Psoas muscle (tissue), 8 donors: ENCODE measurements at places on chromosomes 5 and 9. TPM values are rescaled to one million over a fixed set of nuclear protein-coding genes. Genes with fewer than 3 reads are reported as not detected.

Gene FOXD4L4
- not detected for total RNA-seq

DNA sequence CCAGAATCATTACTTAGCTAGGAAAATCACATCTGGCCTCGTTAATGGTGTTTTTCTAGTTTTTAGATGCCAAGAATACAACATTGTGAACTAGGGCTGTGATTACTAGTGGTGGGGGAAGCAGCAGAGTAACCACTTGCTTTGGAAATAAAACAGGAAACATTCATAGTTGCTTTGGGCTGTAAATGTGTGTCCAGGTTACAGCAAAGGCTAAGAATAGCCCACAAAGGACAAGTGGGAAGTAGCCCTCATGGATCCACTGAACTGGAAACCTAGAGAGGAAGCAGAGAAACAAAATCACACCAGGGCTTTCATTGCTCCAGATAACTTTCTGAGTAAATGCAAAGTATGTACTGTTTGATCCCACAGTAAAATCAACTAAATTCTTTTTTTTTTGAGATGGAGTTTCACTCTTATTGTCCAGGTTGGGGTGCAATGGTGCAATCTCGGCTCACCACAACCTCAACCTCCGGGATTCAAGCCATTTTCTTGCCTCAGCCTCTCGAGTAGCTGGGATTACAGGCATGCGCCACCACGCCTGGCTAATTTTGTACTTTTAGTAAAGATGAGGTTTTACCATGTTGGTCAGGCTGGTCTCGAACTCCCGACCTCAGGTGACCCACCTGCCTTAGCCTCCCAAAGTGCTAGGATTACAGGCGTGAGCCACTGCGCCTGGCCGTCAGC, 56.2 kb upstream of the TNFSF15 start:
- H3K4me3 ChIP-seq, result no peak overlapping the region
- no peak for DNase-seq
- H3K4me1 ChIP-seq, result no peaks in the 10 kb centered on the region
- no peaks in the 10 kb centered on the region for H3K36me3 ChIP-seq
- H3K27ac ChIP-seq, result no peak overlapping the region

DNA sequence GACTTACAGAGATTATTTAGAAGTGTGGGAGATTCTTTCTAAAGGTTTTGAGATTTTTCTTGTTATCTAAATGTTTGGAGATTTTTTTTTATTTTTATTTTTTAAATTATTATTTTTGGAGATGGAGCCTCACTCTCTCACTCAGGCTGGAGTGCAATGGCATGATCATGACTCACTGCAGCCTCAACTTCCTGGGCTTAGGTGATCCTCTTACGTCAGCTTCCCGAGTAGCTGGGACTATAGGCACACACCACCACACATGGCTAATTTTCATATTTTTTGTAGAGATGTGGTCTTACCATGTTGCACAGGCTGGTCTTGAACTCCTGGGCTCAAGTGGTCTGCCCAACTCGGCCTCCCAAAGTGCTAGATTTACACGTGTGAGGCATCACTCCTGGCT, 694.5 kb downstream of the TLE1 start:
- no peaks in the 10 kb centered on the region for H3K27me3 ChIP-seq
- H3K36me3 ChIP-seq, result no peaks in the 10 kb centered on the region
- H3K27ac ChIP-seq, result no peak overlapping the region
- H3K4me1 ChIP-seq, result no peaks in the 10 kb centered on the region
- no peak overlapping the region for H3K4me3 ChIP-seq

Gene ROR2
- total RNA-seq, result 0.52 TPM

- no peak for DNase-seq
- H3K36me3 ChIP-seq, result no peaks in the 10 kb centered on the region
These were observed at the start of gene GAPT for GRCh38 chr5:58491216-58491892. Gene GAPT (plus strand): TSS chr5:58491435. CDS start chr5:58494537, 3,102 bp downstream.

Gene PRR7
- total RNA-seq, result 1.8 TPM

DNA sequence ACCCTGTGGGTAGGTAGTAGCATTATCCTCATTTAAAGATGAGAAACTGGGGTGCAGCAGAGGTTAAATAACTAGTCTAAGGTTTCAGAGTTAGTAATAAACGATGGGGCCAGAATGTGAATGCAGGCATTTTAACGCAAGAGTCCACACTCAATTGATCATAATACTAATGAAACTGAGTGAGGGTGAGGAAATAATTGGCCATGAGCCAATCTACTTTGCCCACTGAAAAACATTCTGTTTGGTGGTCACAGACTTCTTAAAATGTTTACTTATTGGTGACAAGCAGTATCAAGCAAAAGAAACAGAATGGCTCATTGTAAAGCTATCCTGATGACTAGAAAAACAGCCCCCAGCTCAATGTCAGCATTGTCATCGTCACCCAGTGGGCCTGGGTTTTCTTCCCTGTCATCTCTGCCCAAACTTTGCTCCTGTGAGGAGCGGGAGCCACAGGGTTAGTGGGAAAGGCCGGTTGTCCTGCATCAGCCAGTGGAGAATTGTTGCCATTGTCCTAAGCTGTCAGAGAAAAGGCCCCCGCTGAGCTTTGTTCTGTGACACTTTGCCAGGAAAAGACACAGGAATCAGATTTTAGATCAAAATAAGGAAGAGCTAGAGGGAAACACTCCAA, 77.3 kb upstream of the MAN2A1 start:
- DNase-seq, result no peak
- no peak overlapping the region for H3K27ac ChIP-seq
- no peak overlapping the region for H3K4me3 ChIP-seq
- H3K36me3 ChIP-seq, result no peaks in the 10 kb centered on the region
- H3K4me1 ChIP-seq, result no peaks in the 10 kb centered on the region

Gene PCDHGA6
- 2.5 TPM for total RNA-seq

GRCh38 chr5:157481265-157481664, 21.3 kb downstream of the NIPAL4 start:
- H3K36me3 ChIP-seq, result peaks cover 22% of the 10 kb centered on the region
- DNase-seq, result no peak
- H3K4me1 ChIP-seq, result no peaks in the 10 kb centered on the region
- no peaks in the 10 kb centered on the region for H3K27me3 ChIP-seq
- H3K4me3 ChIP-seq, result no peak overlapping the region

- peaks cover 51% of the 10 kb centered on the region for H3K36me3 ChIP-seq
- DNase-seq, result no peak
- H3K4me1 ChIP-seq, result peaks cover 17% of the 10 kb centered on the region
- no peaks in the 10 kb centered on the region for H3K27me3 ChIP-seq
These were observed 24.0 kb downstream of the CHD1 start for GRCh38 chr5:98904780-98905179.

DNA sequence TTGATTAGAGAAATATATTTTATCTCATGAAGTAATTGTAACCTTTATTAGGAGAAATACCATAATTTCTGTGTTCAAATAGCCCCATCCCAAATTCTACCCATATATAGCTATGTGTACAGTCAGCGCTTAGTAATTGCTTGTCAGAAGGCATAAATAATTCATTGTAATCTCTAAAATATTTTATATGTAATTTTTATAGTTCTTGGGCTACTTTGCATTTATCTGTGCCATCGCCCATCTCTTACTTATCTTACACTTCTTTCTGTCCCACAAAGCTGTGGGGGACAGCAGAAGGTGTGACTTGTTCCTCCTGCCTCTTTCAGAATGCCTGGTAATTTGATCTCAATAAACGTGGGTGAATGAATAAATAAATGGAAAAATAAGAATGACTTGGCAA, 5.5 kb downstream of the ADAMTSL1 start:
- DNase-seq, result no peak
- no peaks in the 10 kb centered on the region for H3K27me3 ChIP-seq
- no peaks in the 10 kb centered on the region for H3K4me1 ChIP-seq

Gene NIPSNAP3A
- total RNA-seq, result 11.7 TPM

- no peak for DNase-seq
- H3K36me3 ChIP-seq, result no peaks in the 10 kb centered on the region
- no peak overlapping the region for H3K27ac ChIP-seq
- no peaks in the 10 kb centered on the region for H3K4me1 ChIP-seq
These were observed 53.3 kb upstream of the CTSL start for GRCh38 chr9:87672586-87672985.

- H3K4me3 ChIP-seq, result no peak overlapping the region
- no peak for DNase-seq
- no peak overlapping the region for H3K27ac ChIP-seq
- no peaks in the 10 kb centered on the region for H3K36me3 ChIP-seq
- no peaks in the 10 kb centered on the region for H3K4me1 ChIP-seq
- no peaks in the 10 kb centered on the region for H3K27me3 ChIP-seq
These were observed 545.5 kb upstream of the DAB2 start for GRCh38 chr5:39970117-39970798.

Gene ARHGEF28
- total RNA-seq, result 1.1 TPM

GRCh38 chr9:27489087-27489876, 34.8 kb upstream of the IFNK start:
- H3K4me1 ChIP-seq, result no peaks in the 10 kb centered on the region
- H3K36me3 ChIP-seq, result no peaks in the 10 kb centered on the region
- H3K4me3 ChIP-seq, result no peak overlapping the region
- no peak overlapping the region for H3K27ac ChIP-seq
- DNase-seq, result no peak

DNA sequence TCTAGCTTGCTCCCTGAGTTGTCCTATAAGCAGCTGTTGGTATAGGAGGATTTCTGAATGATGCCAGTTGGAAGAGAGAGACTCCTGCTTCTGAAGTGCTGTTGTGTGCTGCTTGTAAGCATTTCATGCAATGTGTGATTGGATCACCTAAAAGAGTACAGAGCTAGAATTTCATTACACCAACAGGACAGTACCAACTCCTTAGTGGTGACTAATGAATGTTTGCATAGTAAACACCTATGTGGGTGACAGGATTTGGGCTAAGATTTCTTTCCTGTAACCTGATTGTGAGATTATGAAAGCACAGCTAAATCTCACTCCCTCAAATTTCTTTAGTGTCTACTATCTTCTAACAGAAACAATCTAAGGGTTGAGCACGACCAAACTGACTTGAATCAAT, 67.0 kb downstream of the GCNT1 start:
- H3K36me3 ChIP-seq, result no peaks in the 10 kb centered on the region
- no peaks in the 10 kb centered on the region for H3K4me1 ChIP-seq
- DNase-seq, result no peak

Gene PDE6A
- total RNA-seq, result 0.05 TPM

Gene SCGB3A1
- total RNA-seq, result 0.46 TPM

DNA sequence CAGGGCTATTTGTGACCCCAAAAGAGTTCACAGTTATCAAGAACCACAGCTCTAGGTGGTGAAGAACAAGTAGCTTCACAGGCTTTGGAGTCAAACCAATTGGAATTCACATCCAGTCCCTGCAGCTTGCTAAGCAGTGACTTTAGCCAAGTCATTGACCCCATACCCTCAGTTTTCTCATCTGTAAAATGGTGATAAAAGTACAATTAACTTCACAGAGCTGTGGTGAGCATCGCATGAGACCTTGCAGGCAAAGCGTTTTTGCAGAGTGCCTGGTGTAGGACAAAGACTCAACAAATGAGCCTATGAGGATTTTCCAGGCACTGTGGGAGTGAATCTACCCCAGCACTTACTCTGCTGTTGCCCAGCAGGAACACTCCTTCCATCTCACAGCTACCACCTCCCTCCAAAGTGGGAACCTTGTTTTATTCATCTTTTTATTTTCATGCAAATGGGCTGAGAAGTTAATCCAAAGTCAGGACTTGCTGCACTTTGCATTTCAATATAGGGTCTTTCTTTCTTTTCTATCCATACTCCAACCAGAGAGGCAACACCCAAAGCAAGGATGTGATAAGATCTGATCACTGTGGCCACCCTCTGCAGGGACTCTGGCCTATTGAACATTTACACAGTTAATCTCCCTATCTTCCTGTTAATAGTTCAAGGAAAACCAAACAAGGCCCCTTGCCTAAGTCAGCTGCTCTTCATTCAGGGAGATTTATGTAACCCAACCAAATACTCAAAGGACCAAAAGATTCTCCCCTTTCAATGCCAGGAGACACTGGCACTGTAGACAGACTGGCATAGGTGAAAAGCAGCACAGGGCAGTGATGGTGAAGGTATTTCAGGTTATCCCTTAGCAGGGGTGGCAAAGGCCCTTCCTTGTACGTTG, 41.9 kb downstream of the ABCA1 start:
- H3K27ac ChIP-seq, result no peak overlapping the region
- peaks cover 35% of the 10 kb centered on the region for H3K4me1 ChIP-seq
- H3K27me3 ChIP-seq, result no peaks in the 10 kb centered on the region
- no peak overlapping the region for H3K4me3 ChIP-seq
- peaks cover 8% of the 10 kb centered on the region for H3K36me3 ChIP-seq

Gene KCNV2
- not detected for total RNA-seq

DNA sequence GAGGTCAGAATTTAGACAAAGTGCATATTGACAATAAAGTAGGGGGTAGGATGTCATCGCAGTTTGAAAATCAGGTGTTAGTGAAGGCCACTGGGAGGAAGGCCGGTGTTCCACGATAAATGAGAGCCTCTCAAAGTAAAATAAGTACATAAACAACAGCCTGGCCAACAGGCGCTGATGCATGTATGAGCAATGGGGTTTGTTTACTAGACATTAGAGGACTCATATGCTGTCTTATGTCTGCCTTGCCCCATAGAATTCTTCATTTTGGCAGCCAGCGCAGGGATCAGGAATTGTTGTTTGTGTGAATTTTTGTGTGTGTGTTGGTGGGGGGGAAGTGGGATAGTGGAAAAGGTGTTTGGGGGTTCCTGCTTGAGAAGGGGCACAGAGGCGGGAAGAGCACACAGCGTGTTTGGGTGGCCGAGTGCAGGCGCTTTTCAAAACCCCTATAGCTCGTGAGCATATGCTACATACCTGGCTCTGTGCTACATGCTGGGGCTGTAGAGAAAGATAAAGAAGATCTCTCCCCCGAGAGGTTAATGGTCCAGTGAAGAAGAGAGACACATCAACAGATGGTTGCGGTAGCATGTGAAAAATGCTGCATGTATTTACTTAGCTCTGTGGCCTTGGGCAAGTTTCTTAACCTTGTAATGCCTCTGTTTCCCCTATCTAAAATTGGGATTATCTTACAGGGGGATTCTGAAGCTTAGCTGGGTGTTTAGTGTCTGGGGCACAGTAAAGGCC, 11.5 kb downstream of the SNX30 start:
- DNase-seq, result no peak
- no peaks in the 10 kb centered on the region for H3K36me3 ChIP-seq
- peaks cover 5% of the 10 kb centered on the region for H3K4me1 ChIP-seq

Gene NR5A1
- total RNA-seq, result not detected

Gene NIM1K
- 0.25 TPM for total RNA-seq

- H3K4me3 ChIP-seq, result no peak overlapping the region
- no peaks in the 10 kb centered on the region for H3K27me3 ChIP-seq
- no peak for DNase-seq
- no peaks in the 10 kb centered on the region for H3K36me3 ChIP-seq
- no peak overlapping the region for H3K27ac ChIP-seq
These were observed 20.9 kb upstream of the NEUROG1 start for GRCh38 chr5:135556620-135557019.

Gene NR2F1-AS1
- total RNA-seq, result 0.71 TPM
